ENCODE measurements at places on chromosomes 2 and 18.

GRCh38 chr2:181140414-181140813 lies 160.0 kb downstream of the UBE2E3 start:
- no peak for DNase-seq

GRCh38 chr2:207180741-207181140 lies 15.0 kb upstream of the KLF7 start:
- DNase-seq, result no peak

DNA sequence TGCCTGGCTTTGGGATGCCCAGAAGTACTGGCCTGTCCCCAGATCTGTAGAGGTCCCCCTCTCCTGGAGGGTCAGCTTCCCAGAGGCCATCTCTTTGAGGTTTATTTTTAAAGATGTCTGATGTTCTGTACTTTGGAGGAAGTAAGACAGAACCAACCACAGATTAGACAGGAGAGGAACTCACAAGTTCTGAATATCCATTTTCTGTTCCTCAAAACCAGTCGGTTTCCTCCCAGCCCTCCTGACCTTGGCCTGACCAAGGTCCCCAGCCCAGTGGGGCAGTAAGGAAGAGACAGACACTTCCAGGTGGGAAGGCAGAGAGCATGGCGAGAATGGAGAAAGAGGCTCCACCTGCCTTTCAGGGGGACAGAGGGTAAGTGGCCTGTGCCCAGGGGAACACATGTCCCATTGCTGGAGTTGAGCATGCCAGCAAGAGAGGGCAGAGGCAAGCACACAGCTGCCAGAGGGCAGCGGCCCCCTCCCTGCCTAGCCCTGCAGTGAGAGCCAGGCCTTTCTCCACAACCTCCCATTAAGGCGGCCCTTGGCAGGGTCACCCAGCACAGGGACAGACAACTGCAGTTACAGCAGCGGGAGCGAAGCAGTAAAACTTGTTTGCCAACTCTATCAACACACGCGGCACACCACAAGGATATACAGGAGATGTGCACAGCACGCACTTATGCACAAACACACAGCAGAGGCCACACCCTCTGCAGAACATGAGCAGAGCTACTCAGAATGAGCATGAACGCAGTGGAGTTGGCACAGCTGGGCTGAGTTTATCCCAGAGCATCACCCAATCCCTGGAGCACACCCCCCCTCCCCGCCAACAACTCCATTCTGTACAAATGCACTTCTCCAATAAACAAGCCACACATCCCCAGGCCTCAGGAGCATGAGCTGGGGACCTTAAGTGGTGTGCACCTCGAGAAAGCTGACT lies 18.5 kb upstream of the SEMA4C start:
- DNase-seq, result no peak

DNA sequence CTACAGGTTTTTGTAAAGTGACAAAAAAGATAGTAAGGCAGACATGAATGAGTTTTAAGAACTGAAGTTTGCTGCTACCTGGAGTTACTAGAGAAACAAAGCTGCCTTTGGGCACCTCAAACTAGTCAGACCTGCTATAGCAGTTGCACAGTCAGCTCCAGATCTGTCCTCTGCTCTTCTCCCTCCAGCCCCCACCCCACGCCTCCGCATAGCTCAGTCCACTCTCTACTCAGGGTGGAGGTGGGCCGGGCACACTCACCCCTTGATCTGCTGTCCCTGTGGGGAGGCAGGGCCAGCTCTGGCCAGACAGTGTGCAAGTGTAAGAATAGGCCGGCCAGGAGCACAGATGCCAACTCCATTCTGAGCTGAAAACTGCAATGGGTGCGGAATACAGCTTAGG lies 4.1 kb downstream of the SERTAD2 start:
- DNase-seq, result no peak

GRCh38 chr2:145315053-145315452 lies 795.1 kb upstream of the ZEB2 start:
- no peak for DNase-seq

DNA sequence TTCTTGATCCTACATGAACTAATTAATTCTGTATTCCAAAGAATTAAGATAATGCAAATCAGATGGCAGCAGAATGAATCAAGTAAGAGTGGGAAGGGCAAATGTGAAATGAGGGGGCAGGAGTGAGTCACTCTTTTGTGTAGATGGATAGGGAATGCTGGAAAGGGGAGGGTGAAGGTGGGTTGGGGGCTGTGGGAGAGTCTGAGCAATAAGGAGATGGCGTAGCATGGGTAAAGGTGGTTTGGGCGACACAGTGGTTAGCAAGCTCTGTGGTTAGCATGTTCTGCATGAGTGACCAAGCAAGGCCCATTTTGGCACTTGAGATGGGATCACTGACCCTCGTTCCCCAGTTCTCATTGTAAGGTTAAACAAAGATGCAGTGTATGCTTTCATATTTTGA lies 20.4 kb downstream of the GPD2 start:
- DNase-seq, result no peak

DNA sequence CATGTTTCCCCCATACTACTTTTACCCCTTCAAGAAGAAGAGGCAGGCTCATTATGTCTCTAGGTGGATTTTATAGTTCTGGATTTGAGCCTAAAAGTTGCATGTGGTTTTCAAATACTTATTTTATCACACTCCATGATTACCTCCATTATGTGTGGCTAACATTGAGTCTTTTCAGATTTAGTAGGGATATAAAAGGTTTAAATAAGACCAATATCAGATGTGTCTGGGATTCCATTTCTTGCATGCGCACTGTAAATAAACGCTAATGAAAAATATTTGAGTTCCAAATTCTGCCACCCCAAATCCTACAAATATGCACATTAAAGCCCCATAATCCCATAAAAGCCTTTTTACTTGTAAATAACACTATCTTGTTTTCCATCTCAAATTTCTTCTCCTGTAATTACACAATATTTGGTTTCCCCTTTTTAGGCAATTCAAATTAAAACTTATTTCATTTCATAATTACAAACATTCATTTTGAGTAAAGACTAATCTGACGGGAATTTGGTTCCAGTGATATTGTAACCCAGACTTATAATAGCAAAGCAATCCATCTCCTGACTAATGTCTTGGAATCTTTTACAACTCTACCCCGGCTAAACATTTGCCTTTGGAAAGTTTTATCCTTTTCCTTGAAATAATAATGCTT lies 600.0 kb downstream of the SLC4A3 start:
- DNase-seq, result no peak

GRCh38 chr2:171430516-171431410 lies 3.0 kb downstream of the METTL8 start:
- DNase-seq, result no peak

GRCh38 chr2:158618891-158619490 lies 162.2 kb downstream of the PKP4 start:
- DNase-seq, result no peak

DNA sequence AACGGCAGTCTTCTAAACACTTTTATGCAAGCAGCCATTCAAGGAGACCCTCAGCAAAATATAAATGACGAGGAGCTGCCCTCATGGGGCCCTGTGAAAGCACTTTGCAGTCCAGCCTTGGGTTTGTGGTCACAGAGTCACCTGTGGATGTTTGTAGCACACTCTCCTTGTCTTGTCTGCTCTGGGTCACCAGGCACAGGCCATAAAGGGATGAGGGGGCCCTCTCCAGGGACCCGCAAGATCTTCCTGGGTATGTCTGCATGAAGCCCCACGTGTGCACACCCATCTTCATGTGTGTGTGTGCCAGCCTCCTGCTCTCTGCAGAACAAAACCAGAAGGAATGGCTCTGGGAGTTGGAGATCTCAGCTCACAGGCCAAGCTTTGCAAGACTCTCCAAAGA lies 36.2 kb downstream of the ATOH8 start:
- DNase-seq, result no peak

GRCh38 chr2:41400088-41400665 lies 647.6 kb upstream of the PKDCC start:
- no peak for DNase-seq

DNA sequence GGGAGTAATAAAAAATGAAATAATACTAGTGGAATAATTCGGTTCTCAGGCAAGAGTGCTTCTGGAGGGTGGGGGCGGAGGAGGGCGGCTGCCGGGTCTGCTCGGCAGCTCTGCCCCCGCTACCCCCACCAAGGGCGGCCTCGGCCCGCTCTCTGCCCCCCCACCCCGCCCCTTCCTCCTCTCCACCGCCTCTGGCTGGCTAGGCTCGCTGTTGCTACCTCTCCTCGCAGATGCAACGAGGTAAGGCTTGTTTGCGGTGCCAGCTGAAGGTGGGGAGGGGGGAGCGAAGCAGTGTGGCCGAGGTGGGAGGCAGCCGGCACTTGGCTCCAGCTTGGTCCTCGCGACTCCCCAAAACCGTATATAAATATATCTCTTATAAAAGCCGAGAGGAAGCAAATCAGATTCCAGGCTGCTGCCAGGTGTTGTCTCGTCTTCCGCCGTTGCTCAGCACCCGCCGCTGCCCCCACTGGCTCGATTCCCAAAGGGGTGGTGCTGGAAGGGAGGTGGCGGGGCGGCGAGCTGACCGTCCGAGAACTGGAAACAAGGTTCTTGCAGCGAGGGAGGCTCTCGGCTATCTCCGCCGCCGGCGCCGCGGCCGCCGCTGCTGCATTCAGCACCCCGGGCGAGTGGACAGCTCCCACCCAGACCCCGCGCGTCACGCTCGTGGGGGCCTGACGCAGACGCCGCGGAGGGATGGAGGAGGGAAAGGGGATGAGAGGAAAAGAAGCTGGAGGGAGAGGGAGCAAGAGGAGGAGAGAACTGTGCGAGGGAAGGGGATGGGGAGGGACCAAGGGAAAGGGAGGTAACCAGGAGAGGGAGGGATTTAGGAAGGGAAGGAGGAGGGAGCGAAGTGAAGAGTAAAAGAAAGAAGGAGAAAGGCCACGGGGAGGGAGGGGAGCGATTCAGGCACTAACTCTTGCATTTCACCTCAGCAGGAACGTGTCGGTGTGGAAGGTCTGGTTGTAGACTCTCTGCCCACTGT lies at the start of gene MARCHF4:
TSS of gene MARCHF4 (minus strand) at position 763 of the 982 bp plus-strand sequence. CDS start 2,223 bp downstream, outside the sequence.
- peak; percentile 23 for DNase-seq

GRCh38 chr2:178863856-178864620 lies 56.8 kb upstream of the TTN start:
- no peak for DNase-seq

- DNase-seq, result no peak
These were observed 51.4 kb upstream of the APCDD1 start for GRCh38 chr18:10402871-10403559.

GRCh38 chr2:131519466-131519865 lies 8.2 kb upstream of the CCDC74A start:
- no peak for DNase-seq

- no peak for DNase-seq
These were observed 5.7 kb downstream of the PARD3B start for GRCh38 chr2:204550751-204551511.

- no peak for DNase-seq
These were observed 194.9 kb upstream of the HAAO start for GRCh38 chr2:42987112-42987922.

GRCh38 chr2:203533676-203534591 lies 1.2 kb downstream of the RAPH1 start:
- peak; percentile 53 for DNase-seq

- DNase-seq, result no peak
These were observed 16.9 kb downstream of the LGALSL start for GRCh38 chr2:64470766-64471295.

DNA sequence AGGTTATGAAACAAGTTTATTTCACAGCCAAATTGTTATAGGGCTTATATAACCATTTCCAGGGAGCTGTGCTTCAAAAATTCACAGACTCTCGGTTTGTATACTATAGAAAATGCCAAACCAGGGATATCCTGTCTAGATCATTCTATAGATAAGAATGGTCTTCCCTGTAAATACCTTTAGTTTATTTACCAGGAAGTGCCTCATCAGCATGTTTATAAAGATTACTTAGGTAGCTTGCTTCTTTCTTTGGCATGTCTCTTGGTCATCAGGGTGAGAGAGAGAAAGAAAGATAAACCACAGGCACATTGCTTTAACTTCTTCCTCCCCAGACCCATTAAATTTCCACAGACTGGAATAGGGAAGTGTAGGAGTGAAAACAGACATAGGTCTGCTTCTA lies 439.4 kb downstream of the SPAG16 start:
- no peak for DNase-seq

Data from T-helper 1 cell (primary cell).